ENCODE measurements at places on chromosomes 2 and 18.
A peak's percentile ranks its signal among the peaks of the same experiment; 100 is the strongest.

- no peak for DNase-seq
These were observed 51.5 kb downstream of the SETBP1 start for GRCh38 chr18:44732238-44732563.

DNA sequence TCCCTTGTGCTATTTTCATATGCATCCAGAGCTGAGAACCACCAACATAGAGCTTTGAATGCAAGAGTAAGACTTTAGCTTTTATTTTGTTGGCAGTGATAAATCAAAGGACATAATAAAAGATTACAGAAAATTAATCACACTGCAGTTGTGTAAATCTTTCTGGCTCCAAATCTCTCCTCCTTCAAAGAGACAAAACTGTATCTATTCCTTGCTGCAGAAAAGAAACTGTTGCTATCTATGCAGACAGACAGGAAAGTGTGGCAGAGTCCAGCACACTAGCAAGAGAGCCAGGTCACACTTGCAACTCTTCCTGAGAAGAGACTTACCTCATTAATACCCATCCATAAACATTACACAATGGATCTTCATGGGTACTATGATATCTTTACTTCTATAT, 57.5 kb downstream of the DTNB start:
- DNase-seq = no peak

GRCh38 chr2:113818382-113818951, 62.0 kb upstream of the SLC35F5 start:
- DNase-seq = no peak

- DNase-seq = no peak
These were observed 138.5 kb upstream of the DAPL1 start for GRCh38 chr2:158656492-158657229.

GRCh38 chr2:201879996-201880395, 73.7 kb downstream of the CDK15 start:
- DNase-seq = no peak

DNA sequence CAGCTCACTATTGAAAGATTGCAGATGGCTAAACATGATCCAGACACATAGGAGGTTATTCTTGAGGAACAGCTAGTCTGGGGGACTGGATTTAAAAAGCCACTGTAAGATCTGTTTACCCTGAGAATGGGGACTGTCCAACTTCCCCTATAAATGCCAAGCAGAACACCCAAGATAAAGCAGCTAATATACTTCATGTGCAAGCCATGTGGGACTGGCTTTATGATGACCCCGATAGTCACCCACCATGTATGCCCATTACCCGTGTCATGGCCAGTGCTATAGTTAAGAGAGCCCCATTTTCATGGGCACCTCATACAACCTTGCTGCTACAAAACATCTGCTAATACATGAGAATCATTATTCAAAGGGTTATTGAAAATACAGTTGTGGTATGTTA, 16.0 kb downstream of the YPEL5 start:
- DNase-seq = no peak

DNA sequence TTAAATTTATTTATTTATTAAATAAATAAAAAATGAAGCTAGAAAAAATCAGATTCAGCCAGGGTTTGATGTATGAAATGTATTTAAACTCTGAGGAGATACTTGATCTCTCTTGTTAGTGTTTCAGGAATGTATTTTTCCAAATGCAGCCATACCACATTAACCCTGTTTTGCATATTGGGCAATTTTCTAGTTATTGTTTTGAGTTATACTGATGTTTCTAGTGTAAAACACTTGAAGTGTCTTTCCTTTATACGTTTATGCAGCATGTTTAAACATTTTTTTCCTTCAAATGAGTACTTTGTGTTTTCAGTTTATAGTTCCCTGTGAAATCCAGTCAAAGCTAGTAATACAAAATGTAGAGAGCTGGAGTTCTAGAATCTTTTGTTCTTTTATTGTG, 69.9 kb downstream of the WDR7 start:
- no peak for DNase-seq

- no peak for DNase-seq
These were observed 253.1 kb downstream of the DYM start for GRCh38 chr18:49207361-49207760.

- DNase-seq = no peak
These were observed 114.0 kb downstream of the NEDD4L start for GRCh38 chr18:58158008-58158407.

- no peak for DNase-seq
These were observed 41.3 kb upstream of the GYPC start for GRCh38 chr2:126614524-126615227.

- DNase-seq = no peak
These were observed 257.7 kb downstream of the ANAPC1 start for GRCh38 chr2:111626037-111626864.

DNA sequence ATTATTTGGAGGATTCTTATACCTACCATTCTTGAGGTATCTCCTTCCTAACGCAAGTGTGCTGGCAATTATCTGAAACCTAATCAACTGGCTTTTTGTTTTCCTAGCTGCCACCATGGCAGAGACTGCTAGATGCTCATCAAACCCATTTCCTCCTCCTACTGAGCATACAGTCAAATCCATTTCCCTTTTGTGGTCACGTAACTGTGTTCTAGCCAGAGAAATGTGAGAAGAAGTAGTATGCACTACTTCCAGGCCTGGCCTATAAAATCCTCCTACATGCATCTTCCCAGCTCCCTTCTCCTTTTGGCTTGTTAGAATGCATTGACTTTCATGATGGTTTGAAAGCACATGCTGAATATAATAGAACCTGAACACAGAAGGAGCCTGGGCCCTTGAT, 494.1 kb upstream of the MEIS1 start:
- no peak for DNase-seq

DNA sequence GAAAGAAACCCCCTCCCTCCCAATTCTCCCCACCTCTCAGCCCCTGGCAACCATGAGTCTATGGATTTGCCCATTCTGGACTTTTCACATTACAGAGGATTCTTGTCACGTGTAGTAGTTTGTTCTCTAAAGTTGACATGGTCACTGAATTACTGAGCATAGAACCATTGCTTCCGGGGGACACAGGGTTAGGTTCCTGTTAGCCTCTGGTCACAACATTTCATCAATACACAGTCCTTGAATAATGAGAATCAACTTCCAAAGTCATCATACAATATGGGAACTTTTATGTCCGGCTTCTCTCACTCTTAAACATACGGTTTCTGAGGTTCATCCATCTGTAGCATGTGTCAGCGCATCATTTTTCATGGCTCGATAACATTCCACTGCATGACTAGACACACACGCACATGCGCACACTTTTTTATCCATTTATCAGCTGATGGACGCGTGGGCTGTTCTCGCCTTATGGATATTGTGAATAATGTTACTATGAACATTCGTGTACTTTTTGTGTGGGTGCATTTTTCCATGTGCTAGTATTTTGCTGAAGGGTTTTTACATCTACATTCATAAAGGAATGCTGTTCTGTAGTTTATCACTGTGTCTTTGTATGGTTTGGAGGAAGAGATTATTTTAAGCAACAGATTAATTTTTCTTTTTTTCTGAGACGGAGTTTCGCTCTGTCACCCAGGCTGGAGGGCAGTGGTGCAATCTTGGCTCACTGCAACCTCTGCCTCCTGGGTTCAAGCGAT, 48.1 kb downstream of the PARD6G start:
- no peak for DNase-seq

DNA sequence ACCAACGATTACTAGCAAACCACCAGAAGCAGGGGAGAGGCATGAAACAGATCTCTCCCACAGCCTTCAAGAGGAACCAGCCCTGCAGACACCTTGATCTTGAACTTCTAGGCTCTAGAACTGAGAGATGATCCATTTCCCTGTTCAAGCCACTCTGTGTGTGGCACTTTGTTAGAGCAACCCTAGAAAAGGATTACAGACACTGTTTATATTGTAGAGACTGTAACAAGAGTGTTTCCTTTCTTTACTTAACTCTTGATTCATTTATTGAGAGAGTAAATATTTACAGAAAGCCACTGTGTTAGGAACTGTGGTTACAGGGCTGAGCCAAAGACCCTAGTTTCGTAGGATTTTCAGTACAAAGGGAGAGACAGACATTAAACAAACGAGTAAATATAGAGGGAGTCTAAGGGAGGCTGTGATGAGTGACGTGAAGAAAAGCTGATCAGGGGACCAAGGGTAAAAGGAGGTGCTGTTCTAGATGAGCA, 10.9 kb downstream of the CCDC68 start:
- no peak for DNase-seq

DNA sequence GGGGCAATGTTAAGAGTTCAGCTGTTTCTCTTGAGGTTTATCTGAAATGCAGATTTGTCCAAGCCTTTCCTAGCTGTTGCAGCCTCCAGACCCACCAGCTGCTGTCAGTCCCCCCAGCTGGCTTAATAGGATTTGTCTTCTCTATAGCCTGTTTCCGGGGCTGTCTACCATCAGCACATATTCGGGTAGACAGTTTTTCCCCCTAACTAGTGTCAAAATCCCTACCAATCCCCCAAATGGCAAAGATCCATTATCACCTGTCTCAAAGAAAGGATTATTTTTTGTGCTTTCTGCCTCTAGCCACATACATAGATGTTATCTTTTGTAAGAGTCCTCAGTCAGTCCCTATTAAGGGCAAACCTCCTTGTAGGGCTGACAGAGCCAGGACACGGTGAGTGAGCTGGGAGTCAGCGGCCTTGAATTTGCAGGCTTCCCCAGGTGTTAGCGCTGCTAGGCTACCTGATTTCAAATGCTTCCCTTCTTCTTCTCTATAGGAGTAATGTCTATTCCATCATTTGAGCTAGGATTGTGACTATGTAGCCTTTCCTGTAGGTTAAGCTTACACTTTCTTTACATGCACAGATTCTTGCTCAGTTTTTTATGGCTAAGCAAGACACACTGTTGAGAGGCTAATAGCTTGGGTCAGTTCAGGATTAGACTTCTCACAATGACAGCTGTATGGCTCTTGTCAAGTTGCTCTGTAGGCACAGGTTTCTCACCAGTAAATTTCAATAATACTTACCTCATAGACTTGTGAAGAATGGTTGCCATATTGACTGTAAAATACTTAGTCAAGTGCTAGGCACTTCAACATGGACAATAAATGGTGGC, 171.1 kb upstream of the UNC80 start:
- DNase-seq = no peak

DNA sequence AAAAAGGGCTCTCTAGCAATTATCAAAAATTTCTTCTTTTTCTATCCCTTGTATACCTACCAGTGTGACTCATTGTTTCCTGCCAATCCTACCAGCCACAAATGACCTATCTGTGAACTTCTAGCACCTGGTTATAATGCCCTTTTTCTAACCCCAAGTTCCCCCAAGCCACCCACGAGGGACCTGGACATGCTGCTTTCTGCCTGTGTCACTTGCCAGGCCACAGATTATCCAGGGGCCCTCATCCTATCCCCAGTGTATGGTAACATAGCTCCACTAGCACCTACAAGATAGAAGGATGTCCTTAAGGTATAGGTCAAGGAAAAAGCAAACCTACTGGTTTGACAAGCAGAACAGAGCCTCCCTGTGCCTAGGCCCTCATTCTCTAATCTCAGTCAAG, 26.8 kb downstream of the AAK1 start:
- DNase-seq = no peak

DNA sequence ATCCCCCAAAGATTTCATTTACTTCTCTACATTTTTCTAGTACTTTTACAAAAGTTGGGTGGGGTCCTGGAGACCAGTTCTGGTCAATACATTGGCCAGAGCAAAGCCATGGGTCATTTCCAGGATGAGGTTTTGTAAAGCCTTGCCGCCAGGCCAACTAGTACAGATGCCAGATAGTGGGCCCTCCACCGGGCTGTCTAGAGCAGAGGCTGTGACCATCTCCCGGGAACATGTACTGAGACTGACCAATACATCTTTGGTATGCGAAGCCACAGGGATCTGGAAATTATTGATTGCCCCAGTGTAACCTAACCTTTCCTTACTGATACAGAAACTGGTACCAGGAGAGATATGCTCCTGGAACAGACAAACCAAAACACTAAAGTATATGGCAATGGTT, 599.2 kb downstream of the ADCYAP1 start:
- no peak for DNase-seq

- DNase-seq = no peak
These were observed 608.8 kb downstream of the ADCYAP1 start for GRCh38 chr18:1513519-1513918.

GRCh38 chr2:12910431-12910830, 193.7 kb downstream of the TRIB2 start:
- no peak for DNase-seq

- no peak for DNase-seq
These were observed 372.8 kb downstream of the TMX3 start for GRCh38 chr18:68342039-68342659.

DNA sequence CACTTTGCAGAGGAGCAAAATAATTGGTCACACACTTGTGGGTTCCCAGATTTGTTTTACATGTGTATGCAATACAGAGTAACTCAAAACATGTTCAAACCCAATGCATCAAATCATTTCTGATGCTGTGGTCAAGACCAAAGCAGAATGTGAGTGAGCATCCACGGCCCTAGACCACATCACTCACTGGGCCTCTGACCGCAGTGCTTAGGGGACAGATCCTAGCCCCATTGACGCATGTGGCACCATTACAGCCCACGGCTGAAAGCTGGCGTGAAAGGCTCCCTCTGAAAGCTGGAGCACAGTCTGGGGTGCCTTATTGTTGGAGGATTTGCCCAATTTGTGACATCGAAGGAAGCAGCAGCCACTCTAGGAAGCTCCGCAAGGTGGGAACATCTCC, 498.8 kb upstream of the TCF4 start:
- no peak for DNase-seq

- DNase-seq = peak; percentile 23
These were observed 66.4 kb downstream of the TSHZ1 start for GRCh38 chr18:75276818-75277609.

DNA sequence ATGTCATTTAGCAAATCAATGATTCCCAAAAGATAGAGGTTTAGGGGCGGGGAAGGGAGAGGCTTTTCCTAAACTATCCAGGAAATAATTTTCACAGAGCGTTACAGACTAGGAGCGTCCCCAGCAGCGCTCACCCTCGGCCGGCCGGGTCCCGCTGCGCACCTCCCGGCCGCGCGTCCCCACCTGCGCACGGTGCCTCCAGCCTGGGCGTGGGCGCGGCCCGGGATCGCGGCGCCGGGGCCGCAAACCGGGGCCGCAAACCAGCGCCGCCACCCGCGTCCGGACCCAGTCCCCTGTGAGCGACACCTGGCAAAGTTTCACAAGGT, 684 bp upstream of the ZCCHC2 start:
- no peak for DNase-seq

- DNase-seq = no peak
These were observed 1407.1 kb upstream of the ACVR2A start for GRCh38 chr2:146437712-146438111.

- DNase-seq = no peak
These were observed 285.0 kb upstream of the KCNH7 start for GRCh38 chr2:163123526-163123925.

GRCh38 chr2:19351499-19351898, 6.9 kb downstream of the OSR1 start:
- no peak for DNase-seq

DNA sequence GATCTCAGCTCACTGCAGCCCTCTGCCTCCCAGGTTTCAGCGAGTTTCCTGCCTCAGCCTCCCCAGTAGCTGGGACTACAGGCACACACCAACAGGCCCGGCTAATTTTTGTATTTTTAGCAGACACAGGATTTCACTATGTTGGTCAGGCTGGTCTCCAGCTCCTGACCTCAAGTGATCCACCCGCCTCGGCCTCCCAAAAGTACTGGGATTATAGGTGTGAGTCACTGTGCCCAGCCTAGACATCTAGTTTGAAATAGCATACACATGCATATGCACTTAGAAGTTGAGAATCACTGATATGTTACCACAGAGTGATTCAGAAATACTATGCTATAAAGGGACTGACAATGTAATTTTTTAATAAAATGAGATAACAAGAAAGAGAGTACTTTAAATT, 69.8 kb upstream of the CDKL4 start:
- no peak for DNase-seq
